HEK293T (cell line): ENCODE measurements at places on chromosomes 13 and 19.

- no peak for DNase-seq
Observed at GRCh38 chr19:55443045-55443823, at the start of gene SHISA7. Gene SHISA7 (minus strand): TSS chr19:55443300. CDS start chr19:55442863, 437 bp downstream.

- DNase-seq, result no peak
Observed at GRCh38 chr13:48160606-48161278, 65.8 kb upstream of the MED4 start.

DNA sequence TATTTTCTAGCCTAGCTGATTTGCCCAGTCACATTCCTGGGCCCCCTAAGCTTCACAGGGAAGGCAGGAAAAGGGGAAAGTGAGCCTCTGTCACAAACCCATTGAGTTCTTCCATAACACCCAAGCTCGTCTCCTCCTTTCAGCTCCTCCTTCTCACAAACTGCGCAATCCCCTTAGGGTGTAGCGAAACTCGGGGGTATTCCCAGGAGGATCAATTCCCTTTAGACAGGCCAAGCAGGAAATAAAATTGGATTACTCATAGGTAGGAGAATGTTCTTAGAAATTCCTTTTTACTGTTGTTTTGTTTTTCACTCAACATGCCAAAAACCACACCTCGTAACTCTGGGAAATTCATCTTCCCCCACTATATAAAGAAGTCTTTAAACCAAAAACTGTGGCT, 139.3 kb downstream of the IRS2 start:
- no peak for DNase-seq

DNA sequence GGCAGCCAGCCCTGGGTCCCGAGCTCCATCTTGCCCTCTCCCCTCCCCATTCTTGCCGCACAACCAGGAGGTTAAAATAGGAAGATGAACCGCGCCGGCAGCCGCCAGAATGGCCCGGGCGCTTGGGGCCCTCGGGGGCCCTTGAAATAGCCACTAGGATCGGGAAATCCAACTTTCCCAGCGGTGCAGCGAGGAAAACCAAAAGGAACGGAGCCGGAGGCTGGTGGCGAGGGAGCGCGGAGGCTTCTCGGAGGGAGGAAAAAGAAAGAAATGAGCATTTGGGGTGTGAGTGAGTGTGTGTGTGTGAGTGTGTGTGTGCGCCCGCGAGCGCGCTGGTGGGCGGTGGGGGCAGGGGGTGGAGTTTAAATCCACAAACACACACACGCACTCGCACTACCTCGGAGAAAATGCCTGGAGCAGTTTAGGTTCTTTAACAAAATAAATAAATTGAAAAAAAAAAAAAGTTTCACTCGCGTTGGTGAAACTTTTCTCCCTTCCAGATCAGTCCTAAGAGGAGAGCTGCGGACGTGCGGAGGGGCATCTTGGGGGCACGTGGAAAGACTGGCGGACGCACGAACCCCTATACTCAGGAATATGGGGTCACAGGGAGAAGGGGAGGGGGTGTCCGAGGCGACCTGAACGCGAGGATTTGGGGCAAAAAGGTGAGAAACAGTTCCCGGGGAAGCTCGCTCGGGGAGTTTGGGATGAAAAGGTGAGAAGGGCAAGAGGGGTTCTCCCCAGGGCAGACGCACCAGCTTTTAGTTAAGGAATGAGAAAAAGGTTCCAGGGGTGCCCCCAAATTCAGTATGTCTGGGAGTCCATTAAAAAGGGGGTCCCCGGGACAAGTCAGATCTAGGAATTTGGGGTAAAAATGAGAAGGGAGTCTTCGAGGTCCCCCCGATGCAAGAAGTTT, 1.3 kb downstream of the RFX2 start:
- DNase-seq, result no peak
